ENCODE measurements at places on chromosomes 7 and 10. TPM values are rescaled to one million over a fixed set of nuclear protein-coding genes. Genes with fewer than 3 reads are reported as not detected.

The IFIT2 gene
- 1.2 TPM for polyA plus RNA-seq

The RNLS gene
- not detected for polyA plus RNA-seq

The EBLN1 gene
- polyA plus RNA-seq = not detected

The PANK1 gene
- 4.9 TPM for polyA plus RNA-seq

The SEMA3C gene
- polyA plus RNA-seq = 51.1 TPM

The CYP2C8 gene
- polyA plus RNA-seq = 0.02 TPM

The AOAH gene
- polyA plus RNA-seq = not detected

The GLUD1 gene
- polyA plus RNA-seq = 56.2 TPM

The RNF32 gene
- 2.3 TPM for polyA plus RNA-seq

The SLK gene
- 4.0 TPM for polyA plus RNA-seq

The LSM8 gene
- polyA plus RNA-seq = 52.8 TPM

The CUX1 gene
- polyA plus RNA-seq = 47.0 TPM

The GIMAP7 gene
- polyA plus RNA-seq = not detected

The MRLN gene
- polyA plus RNA-seq = not detected

The PPP1R9A gene
- 0.58 TPM for polyA plus RNA-seq

The LRRD1 gene
- 0.03 TPM for polyA plus RNA-seq

The CISD1 gene
- polyA plus RNA-seq = 40.8 TPM

The DGKI gene
- polyA plus RNA-seq = 1.3 TPM

The EIF5AL1 gene
- polyA plus RNA-seq = 0.26 TPM

The SEC61G gene
- 229 TPM for polyA plus RNA-seq

The GRM3 gene
- not detected for polyA plus RNA-seq

The KCNH2 gene
- 6.4 TPM for polyA plus RNA-seq

The CAMK2B gene
- 0.10 TPM for polyA plus RNA-seq

The DNTT gene
- not detected for polyA plus RNA-seq

The HEPACAM2 gene
- not detected for polyA plus RNA-seq

The ZNF365 gene
- 4.5 TPM for polyA plus RNA-seq

The MALRD1 gene
- not detected for polyA plus RNA-seq

Data from SK-N-SH (cell line).